ENCODE measurements at places on chromosomes 12 and 14.

DNA sequence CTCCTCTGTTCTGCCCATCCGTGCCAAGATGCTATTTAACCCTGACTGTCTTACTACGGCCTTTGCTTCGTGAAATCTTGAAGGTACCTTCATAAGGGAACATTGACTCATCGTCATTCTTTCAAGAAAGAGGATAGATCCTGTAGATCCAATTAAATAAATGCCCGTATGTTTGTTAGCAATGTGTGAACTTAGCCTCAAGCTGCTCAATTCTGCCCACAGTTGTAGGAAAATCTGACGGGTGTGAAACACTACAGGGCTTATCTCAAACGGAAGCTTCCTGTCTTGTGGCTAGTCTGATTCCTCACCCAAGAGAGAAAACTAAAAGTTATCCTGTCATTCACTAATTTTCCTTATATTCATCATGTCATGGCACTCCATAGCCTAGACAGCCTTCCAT is 168.0 kb upstream of the TBX3 start:
- no peak for DNase-seq

- DNase-seq: no peak
Observed at GRCh38 chr12:78406828-78407227, 457.7 kb upstream of the SYT1 start.

DNA sequence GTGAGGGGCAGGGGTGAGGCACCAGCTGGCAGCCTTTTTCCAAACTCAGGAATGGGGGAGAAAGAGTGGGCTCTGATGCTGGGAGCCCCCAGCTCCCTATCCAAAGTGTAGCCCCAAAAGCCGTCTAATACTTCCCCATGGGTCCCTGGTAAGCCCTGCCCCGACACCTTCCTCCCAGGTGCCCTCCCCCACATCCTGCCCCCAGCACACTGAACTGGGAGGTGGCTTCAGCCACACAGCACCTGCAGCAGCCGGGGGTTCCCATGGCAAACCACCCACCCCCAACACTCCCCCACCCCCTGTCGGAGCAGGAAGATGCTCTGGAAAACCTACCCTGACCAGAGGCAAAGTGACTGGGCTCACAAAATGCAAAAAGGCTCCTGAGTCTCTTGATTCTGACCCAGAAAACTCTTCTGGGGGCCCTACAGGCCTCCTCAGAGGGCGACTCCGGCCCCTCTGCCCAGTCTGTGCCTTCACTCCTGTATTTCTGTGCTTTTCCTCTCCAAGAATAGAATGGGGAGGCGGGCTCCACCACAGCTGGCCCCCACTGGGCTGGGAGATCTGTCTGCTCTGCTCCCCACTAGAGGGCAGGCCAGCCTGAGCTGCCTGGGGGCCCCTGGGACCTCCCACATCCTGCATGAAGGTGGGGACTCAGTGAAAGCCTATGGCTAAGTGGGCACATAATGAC is 81.6 kb downstream of the ITPK1 start:
- DNase-seq: no peak

- DNase-seq: no peak
Observed at GRCh38 chr14:54610051-54610977, 43.4 kb downstream of the SAMD4A start.

GRCh38 chr12:47650469-47650868 is 55.4 kb downstream of the RPAP3 start:
- DNase-seq: no peak

DNA sequence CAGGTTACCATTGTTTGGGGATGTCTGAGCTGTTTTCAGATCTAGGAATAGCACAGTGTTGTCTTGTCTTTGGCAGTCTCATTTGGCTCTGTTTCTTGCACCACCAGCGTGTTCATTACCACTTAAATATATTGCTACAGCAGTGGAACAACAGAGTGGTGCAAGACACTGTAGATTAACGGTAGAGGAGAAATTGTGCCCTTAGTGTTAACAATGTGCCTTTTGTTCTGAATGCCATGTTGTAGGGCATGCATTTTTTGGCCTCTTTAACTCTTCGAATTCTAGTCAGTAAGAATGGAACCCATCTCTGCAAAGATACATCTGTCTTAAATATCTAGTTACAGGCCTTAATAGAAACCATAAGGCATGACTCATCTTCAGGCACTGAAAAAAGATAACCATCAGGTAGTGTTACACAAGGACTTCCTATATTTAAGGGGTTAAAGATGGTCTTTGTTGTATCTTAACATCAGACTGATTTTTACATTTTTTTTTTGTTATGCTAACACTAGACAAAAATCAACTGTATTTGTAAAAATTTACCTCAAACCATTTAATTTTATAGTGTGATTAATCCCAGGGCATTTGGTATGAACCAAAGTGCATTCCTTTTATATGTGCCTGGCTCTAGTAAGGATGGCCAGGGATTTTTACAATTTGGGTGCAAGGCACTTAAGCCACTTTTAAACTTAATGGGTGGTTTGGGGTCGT is 12.9 kb downstream of the DYRK2 start:
- DNase-seq: peak; percentile 70

- DNase-seq: no peak
Observed at GRCh38 chr14:94027566-94028449, 1.7 kb downstream of the OTUB2 start.

GRCh38 chr12:68572661-68573060 is 38.0 kb upstream of the RAP1B start:
- no peak for DNase-seq

GRCh38 chr14:58430156-58430555 is 2.6 kb downstream of the KIAA0586 start:
- DNase-seq: no peak

DNA sequence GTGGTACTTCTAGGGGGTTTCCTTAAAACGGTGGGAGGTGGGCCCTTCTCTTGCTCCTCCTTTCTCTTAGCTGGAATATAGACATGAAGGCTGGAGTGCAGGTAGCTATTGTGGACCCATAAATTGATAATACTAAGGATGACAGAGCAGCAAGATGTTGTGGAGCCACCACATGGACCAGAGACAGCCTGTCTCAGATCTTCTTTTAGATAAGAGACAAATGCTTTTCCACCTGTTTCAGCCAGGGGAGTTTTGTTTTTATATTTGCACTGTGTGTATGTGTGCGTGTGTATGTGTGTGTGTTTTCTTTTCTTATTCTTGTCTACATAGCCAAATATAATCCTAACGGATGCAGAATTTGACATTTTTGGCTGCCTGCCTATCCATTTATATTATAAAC is 62.9 kb upstream of the HIF1A start:
- no peak for DNase-seq
